ENCODE measurements at places on chromosomes 6 and 20.

DNA sequence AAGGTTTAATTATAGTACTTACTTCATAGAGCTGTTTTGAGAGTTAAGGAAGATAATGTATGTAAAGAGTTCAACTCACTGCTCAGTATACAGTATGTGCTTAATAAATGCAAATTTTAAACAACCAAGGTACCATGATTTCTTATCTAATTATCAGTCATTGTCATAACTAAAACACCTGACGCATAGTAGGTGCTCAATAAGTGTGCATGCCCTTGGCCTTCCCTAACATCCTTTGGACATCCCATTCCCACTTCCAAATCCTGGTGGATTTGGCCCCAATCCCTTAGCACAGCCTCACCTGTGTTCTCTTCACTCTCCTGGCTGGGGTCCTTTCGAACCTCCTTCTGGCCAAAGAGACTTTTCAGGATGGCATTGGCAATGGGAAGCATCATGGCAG, 41.1 kb downstream of the SLC13A3 start:
- DNase-seq = no peak

DNA sequence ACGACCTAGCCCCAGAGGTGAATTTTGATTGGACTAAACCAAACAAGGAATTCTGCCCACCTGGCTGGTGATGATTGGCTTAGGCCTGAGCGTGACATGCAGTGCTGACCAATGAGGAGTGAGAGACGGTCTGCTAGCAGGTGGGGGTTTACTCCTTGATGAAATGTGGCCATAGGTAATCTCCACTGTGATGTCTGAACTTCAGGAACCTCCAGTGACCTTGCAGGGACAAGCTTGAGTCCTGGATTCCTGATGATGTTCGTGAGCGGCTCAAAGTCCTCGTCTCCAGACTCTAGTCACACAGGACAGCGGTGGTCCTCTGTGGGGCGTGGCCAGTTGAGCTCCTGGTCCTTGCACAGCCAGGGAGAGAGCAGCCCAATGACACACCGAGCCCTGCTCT, 8.4 kb downstream of the VSX1 start:
- DNase-seq = no peak

- no peak for DNase-seq
Measured at GRCh38 chr20:56715309-56715708, 86.2 kb downstream of the TFAP2C start.

GRCh38 chr20:30811885-30812671, 445.4 kb upstream of the DEFB115 start:
- peak; percentile 16 for DNase-seq

- DNase-seq = no peak
Measured at GRCh38 chr6:41028561-41029412, 10.2 kb downstream of the UNC5CL start.

DNA sequence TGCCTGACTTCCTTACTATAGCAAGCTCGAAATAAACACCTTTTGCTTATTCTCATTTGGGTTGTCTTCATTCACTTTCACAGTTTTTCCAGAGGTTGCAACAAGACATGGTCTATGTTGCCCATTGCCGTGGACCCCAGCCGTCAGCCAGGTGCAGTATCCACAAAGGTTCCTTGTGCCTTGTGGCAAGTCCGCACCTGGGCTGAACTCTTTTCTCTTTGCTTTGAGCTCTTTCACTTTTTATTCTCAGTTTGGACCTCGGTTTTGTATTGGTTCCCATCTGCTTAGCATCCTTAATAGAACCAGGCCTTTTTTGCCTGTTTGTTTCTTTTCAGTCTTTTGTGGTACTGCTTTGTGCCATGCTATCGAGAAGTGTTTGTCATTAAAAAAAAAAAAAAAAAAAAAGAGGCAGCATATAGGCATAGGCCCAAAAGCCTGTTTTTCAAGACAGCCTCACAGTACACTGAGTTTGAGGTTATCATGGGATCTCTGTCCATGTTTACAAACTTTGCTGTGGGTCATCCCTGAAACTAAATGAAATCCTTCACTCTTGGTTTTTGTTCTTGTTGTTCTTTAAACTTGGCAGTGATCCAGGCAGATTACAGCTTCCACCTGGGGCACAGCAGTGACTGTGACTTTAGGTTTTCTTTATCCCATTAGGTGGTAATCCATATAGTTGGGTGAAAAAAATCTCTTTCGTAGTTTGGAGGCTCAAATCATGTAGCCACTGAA, 33.3 kb downstream of the GSTA3 start:
- no peak for DNase-seq

- no peak for DNase-seq
Measured at GRCh38 chr6:37626915-37627314, 70.8 kb downstream of the MDGA1 start.

DNA sequence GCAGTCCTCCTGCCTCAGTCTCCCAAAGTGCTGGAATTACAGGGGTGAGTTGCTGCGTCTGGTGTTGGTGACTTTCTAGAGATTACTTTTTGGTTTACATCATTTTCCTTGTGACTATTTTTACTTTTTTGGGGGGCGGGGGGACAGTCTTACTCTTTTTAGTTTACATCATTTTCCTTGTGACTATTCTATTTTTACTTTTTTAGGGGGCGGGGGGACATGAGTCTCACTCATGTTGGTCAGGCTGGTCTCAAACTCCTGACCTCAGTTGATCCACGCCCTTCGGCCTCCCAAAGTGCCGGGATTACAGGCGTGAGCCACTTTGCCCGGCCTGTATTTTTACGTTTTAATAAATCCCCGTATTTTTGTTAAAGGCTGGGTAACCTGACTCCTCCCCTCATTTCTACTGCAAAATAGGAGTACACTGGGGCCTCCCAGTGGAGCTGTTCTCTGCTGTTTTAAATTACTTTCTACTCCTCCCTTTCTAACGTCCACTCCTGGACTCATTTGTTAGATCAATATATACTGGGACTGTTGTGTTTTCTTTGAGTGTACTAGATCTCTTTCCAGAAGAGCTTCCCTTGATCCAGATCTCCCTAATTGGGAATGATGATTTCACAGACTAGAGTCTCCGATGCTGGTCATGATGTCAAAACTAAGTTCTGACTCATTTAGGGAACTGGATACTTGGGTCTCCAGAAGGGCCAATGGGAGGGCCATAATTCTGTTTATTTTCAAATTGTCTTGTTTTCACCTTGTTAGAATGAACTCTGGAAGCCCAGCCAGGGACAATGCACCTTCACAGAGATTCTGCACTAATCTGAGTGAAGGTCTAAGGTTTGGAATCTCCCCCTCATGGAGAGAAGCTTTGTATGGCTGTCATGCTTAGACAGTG, 9.2 kb downstream of the HSPA1B start:
- DNase-seq = no peak

GRCh38 chr20:36066777-36067176, 87.8 kb upstream of the EPB41L1 start:
- no peak for DNase-seq

DNA sequence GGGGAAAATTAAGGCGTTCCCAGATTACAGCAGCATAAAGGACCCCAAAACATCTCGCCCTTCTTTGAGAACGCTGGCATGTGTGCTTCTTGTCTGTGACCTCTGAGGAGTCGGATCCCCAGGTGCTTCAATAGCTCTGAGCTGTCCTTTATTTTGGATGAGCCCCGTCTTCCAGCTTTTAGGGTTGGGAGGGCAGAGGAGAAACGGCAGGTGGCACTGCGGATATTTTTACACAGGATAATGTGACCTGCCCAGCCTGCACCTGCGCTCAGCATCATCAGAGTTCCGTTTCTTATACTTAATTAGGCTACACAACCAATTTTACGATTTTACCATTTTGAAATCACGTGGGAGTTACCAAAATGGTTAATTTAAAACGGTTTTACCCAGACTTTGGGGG, 147.7 kb upstream of the RPS6KA2 start:
- DNase-seq = no peak

GRCh38 chr6:151962246-151962846, 154.9 kb downstream of the ESR1 start:
- DNase-seq = no peak

DNA sequence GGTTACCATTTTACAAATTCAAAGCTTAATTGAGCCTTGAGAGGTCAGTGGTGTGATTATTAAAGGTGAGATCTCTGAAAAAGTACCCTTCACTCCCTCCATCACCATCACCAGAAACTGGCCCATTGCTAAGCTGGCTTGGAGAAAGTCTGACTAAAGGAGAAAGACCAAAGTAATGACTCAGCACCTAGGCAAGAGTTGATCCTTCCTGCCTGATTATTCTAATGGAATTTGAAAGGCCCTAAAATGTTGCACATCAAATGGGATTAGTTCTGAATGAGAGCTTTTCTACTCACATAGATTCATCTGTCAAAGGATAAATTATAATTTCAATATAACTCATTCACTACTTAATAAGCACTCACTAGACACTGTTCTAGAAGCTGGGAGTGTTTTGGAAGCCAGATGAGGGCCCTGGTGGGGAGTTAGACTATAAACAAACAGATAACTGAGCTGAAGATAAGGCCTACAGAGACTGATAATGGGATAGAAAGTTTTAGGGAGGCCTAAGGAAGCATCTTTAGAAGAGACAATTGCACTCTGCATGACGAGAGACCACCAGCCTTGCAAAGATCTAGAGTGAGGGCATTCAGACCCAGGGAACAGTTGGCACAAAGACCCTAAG, 366.7 kb downstream of the SYNE1 start:
- DNase-seq = no peak

DNA sequence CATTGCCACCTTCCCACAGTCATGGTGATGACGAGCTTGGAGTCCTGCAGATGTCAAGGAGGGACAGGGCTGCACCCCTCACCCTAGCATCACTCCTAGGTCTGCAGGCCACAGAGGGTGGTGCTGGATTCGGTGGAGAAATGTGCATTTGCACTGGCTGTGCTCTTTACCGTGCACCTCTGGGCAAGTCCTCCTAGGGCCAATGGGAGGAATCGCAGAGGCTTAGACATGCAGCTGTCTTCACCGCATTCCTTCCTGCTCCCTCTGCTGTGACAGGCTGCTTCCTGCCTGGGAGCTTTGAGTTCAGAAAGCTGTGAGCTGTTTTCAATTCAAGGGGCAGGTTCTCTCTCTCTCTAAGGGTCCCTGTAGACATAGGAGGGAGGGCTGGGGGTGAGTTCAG, 85.1 kb downstream of the EDN3 start:
- DNase-seq = no peak

DNA sequence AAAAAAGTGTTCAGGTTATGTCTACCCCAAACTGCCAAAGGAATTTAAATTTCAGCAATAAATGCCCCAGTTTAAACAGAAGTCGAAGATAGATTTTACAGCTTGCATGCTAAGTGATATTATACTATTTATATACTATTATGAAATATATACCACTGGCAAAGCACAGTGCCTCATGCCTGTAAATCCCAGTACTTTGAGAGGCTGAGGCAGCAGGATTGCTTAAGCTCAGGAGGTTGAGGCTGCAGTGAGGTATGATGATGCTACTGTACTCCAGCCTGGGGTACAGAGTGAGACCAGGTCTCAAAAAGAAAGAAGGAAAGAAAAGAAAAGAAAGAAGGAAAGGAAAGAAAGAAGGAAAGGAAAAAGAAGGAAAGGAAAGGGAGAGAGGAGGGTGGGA, 102.1 kb downstream of the MTFR2 start:
- no peak for DNase-seq

DNA sequence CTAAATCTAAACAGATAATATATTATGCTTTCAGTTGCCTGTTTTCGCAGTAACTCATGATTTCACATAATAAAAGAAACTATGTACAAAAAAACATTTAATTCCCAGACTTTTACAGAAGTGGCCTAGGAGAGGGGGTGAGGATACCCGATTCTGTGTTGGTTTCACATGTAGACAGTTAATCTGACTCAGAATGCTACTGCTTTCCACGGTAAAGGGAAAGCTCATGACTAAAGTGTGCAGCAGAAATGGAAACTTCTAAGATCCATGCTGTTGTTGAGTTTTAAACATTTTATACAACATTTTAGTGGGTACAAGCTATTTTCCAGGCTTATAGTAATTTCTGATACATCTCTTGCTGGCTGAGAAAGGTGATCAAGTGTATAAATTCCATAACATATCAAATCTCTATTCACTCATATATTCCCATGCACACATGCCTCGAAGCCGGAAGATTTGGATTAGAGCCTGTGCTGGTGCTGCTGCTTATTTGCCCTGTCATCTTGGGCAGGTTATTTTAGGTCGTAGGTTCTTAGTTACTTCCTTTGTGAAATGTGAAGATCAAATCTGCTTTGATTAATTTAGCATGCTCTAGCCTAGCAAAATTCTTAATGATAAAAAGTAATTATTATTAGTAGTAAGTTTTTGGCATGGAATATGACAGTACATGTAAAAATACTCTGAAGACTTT, 896.7 kb upstream of the MAP3K7 start:
- DNase-seq = no peak

DNA sequence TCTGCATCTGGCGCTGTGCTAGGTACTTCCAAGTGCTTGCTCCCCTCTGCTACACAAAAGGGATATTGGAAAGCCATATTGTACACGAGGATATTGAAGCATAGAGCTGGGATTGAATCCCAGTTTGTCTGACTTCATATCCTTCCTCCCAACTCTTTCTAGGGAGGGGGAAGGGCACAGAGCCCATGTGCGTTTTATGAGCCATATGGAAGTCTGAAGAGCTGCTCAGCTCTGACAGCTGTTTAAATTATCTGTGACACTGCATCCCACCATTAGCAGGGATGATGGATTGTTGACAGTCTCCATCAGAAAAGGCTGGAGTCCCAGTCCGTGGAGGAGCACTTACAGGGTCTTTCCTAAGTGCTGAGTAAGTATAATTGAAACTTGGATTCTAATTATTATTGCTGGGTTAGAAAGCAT, 18.4 kb downstream of the TIAM2 start:
- no peak for DNase-seq

DNA sequence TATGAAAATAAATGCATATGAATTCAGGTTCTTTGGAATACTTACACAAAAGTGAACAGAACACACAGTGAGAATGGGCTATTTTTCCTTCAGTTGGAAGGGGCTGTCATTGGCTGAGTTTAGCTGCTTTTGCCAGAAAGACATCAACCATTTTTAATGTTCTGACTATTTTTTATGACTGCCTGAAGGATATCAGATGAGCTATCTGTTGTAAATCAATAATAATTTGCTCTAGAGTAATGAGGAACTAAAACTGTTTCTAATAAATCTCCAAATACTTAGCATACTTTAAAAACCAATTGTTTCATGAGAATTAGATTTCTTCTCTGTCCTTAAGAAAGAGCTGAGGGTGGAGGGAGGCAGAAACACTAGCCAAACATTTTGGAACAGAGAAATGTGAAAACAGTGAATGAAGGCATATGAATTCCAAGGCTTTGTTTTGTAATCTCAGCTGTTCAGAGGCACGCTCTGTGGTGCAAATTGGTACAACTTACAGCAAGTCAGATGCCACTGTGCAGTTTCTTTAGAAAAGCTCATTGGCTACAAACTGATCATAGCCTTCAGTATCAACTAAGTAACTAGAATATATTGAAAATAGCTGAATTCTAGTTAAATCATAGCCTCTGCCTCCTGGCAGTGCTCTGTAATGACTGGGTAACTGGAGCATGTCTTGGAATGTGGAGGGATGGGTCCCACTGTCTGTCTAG, 228.9 kb upstream of the JAG1 start:
- DNase-seq = no peak

- no peak for DNase-seq
Measured at GRCh38 chr6:128508588-128509296, 11.7 kb downstream of the PTPRK start.

- peak; percentile 44 for DNase-seq
Measured at GRCh38 chr6:7108964-7109836, 1.4 kb downstream of the RREB1 start.

GRCh38 chr20:8783734-8784133, 285.2 kb upstream of the PLCB4 start:
- DNase-seq = no peak
